ENCODE measurements at places on chromosomes 3 and 15.
A peak's percentile ranks its signal among the peaks of the same experiment; 100 is the strongest.

DNA sequence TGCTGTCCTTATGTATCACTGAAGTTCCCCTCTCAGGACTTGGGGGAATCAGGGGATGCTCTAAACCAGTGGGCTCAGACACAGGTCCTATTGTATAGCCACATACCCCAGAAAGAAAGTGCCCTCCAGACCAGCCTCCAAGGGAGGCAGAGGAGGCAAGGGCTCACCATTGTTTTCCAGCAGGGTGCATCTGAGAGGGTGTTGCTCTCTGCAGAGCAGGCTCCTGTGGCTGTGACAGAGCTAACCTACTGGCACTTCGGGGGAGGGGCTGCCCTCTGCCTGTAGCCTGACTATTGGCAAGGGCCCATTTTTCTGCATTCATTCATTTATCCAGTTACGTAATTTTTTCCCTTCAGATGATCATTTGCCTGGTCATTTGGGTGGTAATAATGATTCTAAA lies 39.9 kb downstream of the EEFSEC start:
- no peak for DNase-seq

GRCh38 chr3:2579206-2579605 lies 480.5 kb downstream of the CNTN4 start:
- no peak for DNase-seq

- no peak for DNase-seq
Observed at GRCh38 chr3:127959873-127960272, 44.8 kb downstream of the KBTBD12 start.

DNA sequence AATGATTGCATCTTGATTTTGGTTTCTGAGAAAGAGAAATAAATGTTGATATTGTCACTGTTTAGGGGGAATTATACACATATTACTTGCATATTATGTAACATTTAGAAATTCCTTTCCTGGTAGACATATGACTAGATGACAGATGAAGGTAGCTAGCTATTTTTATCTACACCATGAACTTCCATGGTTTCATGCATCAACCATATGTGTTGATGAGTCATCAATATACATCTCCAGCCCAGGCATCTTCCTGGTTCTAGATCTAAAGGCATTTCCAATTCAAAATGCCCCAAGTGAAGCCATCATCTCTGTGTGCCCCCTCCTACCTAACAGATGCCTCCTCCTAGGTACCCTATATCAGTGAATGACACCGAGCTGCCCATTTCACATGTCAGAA lies 9.5 kb upstream of the ADAMTSL3 start:
- no peak for DNase-seq

- no peak for DNase-seq
Observed at GRCh38 chr3:34174740-34175139, 376.3 kb downstream of the PDCD6IP start.

- peak; percentile 3 for DNase-seq
Observed at GRCh38 chr3:33035596-33035995, 61.4 kb downstream of the GLB1 start.

GRCh38 chr3:174089592-174089991 lies 692.0 kb downstream of the NLGN1 start:
- DNase-seq, result no peak

DNA sequence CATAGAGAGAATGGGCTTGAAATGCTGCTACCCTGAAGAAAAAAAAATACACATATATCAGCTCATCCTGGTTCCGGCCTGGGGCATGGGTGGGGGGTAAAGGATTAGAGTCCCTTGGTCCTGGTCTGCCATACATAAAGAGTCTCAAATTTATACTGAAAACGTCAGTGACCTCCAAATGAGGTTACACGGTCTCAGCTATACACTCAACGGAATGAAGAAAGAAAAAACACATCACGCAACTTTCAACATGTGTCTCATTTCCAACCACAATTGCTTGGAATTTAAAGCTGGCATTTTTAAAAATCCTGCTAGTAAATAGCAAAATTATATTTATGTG lies 612.8 kb downstream of the MCTP2 start:
- DNase-seq, result no peak

- no peak for DNase-seq
Observed at GRCh38 chr15:58258501-58259292, 120.5 kb downstream of the AQP9 start.
